ENCODE measurements at places on chromosomes 6 and 20.

DNA sequence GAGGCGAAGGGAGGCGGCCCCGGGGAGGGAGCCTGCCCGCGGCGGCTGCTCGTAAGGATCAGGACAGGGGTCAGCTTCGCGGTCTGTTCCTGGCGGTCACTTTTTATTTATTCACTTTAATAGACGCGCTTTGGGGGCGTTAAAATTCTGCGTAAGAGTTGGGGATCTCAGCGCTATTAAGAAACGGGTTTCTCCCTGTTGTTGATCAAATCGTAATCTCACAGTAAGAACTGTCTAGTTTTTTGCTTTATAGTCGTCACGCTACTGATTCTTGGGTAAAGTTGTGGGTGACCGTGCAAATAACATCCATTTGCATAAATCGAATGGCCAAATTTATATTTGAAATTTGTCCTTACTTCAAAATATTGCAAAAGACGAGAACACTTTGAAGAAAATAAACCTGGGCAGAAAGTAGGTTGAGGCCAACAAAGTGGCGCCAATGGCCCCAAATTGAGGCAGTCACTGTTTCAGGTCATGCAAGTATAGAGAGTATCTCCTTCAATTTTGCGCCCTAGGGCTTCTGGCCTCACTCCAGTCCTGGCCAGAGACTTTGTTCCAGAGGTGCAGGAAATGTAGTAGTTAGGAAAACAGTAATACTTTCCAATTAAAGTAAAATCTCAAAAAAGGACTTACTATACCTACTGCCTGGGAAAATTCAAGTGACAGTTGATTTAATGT is 963 bp upstream of the RMND1 start:
- DNase-seq, result no peak

GRCh38 chr6:22221630-22222029 is 75.2 kb downstream of the PRL start:
- DNase-seq, result no peak

DNA sequence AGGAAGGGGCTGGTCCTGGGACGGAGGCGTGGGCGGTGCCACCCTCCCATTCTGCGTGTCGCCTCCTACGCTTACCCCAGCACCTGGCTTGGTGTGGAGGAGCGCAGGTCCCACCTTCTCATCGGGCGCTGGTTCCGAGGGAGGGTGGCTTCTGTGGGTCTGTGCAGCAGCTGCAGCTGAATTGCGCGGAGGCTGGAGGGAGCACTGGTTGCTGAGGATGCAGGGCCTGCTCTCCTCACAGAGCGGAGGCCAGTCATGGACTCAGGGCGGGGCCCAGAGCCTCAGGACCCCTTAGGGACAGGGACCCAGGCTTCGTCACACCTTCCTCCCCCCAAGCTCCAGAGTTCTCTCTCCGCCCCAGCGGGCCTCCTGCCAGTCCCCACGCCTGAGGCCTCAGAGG is 127.8 kb upstream of the MAP3K4 start:
- no peak for DNase-seq

- no peak for DNase-seq
Measured at GRCh38 chr6:137297887-137298286, 78.7 kb upstream of the IFNGR1 start.

- no peak for DNase-seq
Measured at GRCh38 chr6:149302723-149303122, 14.8 kb upstream of the TAB2 start.

DNA sequence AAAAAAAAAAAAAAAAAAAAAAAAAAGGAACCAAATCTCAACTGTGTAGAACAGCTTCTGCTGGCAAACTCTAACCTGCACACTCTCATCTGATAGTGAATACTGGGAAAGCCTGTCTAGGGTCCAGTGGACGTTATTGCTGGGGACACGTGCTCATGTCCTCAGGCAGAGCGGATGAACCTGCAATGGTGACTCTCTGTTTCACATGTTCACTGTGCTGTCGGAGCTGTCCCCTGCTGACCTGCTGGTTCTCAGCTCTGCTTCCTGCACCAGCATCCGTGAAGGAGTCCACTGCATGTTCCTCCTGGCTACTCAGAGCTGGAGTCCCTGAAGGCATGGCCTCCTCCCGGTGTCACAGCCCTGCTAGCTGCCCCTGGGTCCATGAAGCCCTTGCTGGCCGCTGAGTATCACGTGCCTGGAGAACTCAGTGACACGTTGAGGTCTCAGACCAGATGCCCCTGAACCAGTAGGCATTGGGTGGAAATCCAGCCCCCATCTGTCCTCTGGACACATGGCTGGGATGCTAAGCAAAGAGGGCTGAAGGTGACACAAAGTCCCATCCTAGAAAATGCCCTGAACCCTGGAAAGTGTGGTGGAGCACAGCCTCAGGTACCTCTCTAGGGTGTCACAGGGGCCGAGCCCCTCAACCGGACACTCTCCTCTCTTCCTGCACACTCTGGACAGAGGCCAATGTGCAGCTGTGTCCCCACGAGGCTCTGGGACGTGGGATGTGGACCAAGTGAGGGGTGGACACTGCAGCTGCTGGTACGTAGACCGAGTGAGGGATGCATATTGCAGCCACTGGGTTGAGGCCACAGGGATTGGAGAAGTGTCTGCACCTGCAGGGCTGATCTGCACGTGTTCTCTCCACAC is 54.9 kb upstream of the FRMD1 start:
- DNase-seq, result no peak

- no peak for DNase-seq
Measured at GRCh38 chr6:97669191-97670031, 386.4 kb upstream of the MMS22L start.

DNA sequence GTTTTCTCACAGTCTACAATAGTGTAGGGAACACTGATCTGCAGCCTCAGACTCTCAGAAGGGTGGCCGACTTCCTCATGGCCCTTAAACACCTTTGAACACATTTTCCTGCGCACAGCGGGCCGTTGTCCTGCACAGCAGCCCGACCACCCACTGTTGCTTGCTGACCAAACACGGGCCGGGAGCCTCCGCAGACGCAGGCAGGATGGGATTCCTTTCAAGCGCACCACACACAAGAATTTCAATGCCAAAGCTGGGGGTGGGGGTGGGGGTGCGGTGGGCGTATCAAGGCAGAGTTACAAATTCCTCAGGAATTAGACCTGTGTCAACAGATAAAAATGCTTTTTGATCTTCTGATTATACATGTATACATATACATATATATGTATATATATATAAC is 74.5 kb downstream of the HUS1B start:
- no peak for DNase-seq

GRCh38 chr6:39909701-39910100 is 24.6 kb downstream of the MOCS1 start:
- no peak for DNase-seq

DNA sequence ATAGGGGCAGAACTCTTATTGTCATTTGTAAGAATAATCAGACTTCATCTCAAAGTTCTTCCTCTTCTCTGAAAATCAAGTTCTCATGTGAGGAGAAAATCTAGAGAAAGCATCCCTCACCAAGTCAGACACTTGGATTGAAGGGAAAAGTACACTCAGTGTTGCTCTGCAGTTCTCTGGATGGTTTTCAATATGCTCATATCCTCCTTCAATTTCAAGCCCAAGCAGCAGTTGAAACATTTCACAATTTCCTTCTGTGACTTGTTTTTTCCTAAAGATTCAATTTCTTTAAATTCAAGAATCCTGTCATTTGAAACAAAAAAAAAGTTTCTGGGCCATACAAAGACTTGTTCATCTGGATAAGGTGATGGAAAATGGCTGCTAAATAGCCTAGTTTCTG is 140.2 kb upstream of the AHI1 start:
- no peak for DNase-seq

DNA sequence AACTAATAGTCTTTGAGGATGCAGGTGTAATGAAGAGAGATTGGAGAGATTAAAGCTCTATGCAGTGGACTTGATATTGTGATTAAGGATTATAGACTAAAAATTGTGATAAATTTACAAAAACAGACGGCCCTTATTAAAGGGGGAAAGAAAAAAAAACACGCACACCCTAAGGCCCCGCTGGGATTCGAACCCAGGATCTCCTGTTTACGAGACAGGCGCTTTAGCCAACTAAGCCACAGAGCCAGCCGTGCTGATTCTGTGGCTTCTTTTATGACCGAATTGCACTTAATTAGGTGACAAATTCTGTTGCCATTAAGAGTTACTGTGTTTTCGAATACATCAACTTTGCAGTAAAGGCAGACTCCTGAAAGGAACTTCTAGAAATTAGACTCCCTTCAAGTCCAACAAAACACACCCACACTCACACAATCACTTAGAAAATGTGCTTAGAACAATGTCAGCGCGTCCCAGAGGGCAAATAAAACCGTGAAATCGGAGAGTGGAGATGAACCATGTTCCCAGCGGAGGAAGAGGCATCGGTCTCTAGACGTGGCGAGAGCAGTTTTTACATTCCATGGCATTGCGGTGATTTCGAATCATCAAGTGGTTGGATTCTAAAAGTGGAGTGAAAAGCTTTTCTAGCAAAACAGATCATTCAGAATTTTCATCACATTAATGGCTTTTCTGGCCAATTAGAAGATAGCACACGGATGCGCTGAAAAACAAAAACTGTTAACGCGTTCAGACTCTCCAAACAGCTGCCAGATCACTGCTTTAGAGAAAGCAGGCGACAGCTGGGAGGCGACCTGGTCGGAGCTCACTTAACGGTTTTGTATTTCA is 122.6 kb downstream of the GPX5 start:
- peak; percentile 31 for DNase-seq

DNA sequence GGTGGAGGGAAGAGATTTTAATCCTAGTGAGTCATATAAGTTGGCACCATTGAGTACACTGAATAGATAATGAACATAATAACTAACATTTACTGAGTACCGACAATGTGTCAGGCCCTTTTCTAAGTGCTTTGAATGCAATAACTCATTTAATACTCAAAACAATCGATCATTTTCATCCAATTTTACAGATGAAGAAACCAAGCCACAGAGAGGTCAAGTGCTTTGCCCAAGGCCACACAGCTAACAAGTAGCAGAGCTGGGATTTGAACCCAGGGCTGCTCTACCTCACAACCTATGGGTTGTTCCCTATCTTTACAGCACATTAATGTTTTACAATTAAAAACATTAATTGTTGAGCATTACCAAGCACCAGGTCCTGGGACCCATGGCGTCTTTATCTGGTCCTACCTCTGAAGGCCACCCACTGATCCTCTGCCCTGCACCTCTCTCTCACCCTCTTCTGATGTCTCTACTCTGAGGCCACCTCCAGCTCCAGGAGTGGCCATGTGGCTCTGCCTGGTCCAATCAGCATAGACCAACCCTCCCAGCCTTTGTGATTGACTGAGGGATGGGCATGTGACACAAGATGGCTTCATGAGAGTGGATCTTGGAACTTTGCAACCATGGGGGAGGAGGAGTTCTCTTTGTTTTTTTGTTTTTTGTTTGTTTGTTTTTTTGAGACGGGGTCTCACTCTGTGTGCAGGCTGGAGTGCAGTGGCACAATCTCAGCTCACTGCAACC is 83.9 kb downstream of the KCNB1 start:
- no peak for DNase-seq

- DNase-seq, result no peak
Measured at GRCh38 chr20:872855-873520, 39.5 kb downstream of the FAM110A start.

- DNase-seq, result no peak
Measured at GRCh38 chr20:48079028-48079427, 293.7 kb upstream of the SULF2 start.

DNA sequence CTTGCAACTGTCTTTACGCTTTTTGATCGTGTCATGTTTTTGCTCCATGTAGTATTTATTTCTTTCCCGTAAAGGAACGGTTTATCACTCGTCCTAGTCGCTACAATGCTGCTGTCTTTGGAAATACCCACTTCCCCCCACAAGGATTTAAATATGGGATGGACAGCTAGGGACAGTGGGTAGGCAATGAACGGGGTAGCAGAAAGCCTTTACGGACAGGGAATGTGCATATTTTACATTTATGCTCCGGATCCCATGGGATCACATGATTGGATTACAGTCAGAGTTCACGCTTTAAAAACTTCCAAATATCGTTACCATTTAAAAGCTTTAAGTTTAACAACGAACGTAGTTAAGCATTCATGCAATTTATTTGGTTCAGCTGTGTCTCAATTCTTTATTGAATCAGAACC is 1.2 kb downstream of the HIVEP1 start:
- DNase-seq, result no peak

- no peak for DNase-seq
Measured at GRCh38 chr6:71579902-71580301, 291.3 kb downstream of the OGFRL1 start.

DNA sequence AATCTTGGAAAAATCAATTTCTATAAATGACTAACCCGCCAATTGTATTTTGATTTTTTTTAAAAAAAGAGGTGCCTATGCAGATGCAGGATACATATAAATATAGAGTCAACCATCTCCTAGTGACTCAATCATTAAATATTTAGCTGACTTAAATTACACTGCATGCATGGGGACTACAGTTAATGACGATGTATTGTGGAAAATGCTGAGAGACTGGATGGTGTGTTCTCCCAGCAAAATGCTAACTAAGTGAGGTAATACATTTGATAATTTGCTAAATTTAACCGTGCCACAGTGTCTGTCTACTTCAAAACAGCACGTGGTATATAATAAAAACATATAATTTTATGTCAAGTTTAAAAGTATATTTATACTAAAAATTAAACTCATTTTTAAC is 341.6 kb downstream of the PRKN start:
- no peak for DNase-seq

DNA sequence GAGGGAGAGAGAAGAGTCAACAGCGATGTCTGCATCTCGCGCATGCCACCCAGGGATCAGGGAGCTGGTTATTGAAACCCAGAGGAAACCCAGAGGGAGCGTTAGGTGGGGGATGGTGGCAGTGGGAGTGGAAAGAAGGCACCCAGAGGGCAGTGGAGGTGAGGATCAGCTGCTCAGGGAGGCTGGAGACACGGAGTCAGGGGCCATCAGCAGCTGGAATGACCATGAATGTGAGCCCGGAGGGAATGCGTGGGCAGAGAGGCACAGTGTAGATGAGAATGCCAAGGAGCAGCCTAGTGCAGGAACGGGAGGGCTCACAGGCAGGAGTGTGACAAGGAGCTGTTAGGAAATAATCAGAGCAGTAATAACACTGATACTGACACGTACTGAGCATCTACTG is 36.2 kb downstream of the RSPO4 start:
- DNase-seq, result no peak

- no peak for DNase-seq
Measured at GRCh38 chr20:9092655-9093054, 23.8 kb downstream of the PLCB4 start.

DNA sequence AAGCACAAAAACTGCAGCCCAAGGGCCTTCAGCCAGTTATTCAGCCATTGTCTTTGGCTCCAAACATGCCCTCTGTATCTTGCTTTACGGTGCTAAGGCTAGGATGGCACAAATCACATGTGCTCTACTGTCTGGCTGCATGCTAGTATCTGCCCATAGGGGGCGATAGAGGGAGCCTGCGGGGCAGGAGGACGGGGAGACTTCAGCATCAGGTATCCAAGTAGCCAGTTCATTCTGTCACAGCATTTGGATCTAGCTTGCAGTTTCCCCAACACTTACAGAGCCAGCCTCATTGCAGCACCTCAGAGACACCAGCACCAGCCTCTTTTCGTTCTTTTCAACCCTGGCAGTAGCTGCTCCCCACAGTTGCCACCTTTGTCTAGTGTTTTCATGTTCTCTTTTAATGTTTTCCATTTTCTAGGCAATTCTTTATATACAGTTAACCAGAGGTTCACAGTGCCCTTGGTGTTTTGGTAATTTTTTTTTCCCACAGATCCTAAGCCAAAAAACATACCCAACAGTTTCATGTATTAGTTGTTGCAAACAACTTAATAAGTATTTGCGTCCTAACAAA is 705.9 kb downstream of the PTPRT start:
- DNase-seq, result no peak

- no peak for DNase-seq
Measured at GRCh38 chr6:39812853-39813533, 20.8 kb downstream of the DAAM2 start.

GRCh38 chr6:1609041-1609647 is 571 bp upstream of the FOXC1 start:
- DNase-seq, result no peak
